ENCODE measurements at places on chromosomes 5 and 9. TPM values are rescaled to one million over a fixed set of nuclear protein-coding genes. Genes with fewer than 3 reads are reported as not detected.

Gene PCDHGA2
- total RNA-seq, result 4.5 TPM

- no peak for DNase-seq
Observed at GRCh38 chr9:111118256-111118948, 80.1 kb upstream of the LPAR1 start.

DNA sequence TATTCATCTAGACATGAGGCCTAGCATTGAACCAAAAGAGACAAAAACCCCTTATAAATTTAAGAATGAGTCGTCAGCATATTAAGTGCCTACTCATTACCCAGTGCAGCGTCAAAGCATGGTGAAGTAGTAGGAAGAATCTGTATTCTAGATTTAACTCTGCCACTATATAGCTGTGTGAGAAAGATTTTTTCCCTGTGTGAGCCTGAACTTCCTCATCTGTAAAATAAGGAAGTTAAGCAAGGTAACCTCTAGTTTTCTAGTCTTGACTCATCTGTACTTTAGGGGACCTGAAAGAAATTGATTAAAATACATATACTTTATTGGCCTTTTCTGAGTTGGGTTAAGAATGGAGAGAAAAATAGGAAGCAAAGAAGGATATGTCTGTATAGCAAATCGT is 82.1 kb upstream of the RUSC2 start:
- DNase-seq, result no peak

Gene SLIT3
- 2.0 TPM for total RNA-seq

- DNase-seq, result no peak
Observed at GRCh38 chr5:87653242-87653641, 240.5 kb upstream of the CCNH start.

DNA sequence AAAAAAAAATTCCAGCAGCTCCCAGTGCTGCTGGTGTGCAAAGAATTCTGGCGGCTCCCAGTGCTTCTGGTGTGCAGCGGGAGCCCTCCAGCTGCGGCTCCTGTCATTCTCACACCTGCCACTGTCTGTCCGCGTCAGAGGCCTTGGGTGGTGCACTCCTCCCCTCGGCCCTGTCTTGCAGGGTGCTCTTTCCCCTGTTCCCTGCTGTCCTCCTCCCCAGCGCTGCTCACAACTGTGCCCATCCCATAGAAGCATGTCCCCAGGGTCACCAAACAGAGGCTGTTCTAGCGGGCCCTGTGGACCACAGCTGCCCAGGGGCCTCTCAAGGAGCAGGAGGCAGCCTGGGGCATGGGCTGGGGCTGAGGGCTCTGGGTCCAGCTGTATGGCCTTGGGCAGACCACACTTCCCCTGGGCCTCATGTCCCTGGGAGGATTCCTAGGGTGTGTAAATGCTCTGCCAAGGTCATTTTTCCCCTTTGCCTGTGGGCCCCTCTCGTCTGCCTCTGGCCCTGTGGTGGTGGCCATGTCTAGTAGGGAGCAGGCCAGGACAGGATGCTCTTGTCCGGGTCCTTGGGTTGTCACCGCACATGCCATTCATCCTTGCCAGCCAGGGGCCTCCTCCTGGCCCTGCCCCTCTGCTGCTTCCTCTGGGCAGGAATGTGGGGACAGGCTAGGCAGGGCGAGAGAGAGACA is 68.2 kb downstream of the PHF2 start:
- no peak for DNase-seq

Gene IRGM
- total RNA-seq, result not detected

DNA sequence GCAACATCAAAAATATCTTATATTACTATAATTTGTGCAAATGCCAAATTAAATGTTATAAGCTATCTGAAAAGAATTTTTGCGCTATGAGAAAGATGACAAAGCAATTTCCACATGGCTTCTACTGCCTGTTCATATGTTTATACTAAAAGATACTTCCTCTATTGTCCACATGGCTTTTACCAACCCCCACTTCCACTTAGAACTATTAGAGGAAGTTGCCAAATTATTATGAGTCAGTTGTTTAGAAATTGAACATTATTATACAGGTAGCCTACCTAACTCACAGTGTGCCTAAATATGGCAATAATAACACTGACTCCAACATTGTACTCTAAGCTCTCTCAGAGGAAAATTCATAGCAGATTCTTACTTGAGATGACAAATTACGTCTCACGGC is 37.6 kb upstream of the SLC27A6 start:
- no peak for DNase-seq

Gene SOWAHA
- 4.5 TPM for total RNA-seq

Gene HK3
- total RNA-seq, result 0.41 TPM

Gene CMYA5
- total RNA-seq, result 0.82 TPM

DNA sequence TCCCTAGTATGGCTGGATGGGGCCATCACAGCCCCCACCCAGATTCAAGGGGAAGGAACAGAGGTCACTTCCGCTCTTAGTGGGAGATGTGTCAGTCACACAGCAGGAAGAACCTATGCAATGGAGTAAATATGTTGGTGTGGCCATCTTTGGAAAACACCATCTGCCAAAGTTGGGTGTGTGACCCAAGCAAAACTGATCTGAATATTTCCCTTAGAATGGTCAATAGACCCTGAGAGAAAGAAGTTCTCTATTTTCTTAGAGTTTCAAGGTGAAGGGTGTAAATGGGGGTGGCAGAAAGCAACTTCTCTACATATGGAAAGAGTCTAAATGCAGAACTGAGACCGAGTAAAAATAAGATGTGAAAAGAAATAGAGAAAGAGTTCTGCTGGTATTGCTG is 212.7 kb downstream of the ESM1 start:
- no peak for DNase-seq

Gene PCDHB9
- total RNA-seq, result 4.9 TPM

- DNase-seq, result no peak
Observed at GRCh38 chr5:143705381-143705780, 106.6 kb upstream of the HMHB1 start.

DNA sequence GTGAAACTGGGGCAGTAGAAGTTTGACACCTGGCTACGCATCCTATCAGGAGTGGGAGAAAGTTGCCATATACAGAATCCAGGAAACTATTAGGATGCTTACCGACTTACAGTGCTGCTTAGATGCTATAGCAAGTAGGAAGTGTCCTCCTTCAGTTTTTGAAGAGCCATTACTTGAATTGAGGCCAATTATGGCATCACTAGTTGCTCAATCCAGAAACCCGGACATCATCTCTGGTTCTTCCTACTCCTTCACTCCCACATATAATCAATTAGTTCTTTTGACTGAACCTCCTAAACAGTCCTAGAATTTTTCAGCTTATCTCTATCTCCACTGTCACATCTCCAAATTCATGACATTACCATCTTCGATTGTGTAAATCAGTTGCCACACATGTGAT is 41.8 kb upstream of the UGCG start:
- DNase-seq, result no peak

DNA sequence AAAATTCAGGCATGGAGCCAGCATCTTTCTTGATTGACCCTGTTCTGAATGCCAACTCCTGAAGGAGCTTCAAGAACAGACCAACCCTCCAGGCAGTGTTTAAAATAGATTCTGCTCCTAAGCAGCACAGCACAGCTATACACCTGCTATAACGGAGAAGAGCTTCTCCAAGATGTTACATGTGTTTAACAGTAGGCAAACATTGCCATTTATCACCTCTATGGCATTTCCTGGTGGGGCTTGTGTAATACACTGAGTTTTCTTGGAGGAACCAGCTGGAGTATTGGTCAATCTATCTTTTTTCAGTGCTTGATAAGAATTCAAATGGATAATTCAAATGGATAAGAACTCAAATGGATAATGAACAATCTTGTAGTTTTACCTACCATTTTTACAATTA is 615.1 kb downstream of the CDH12 start:
- no peak for DNase-seq

DNA sequence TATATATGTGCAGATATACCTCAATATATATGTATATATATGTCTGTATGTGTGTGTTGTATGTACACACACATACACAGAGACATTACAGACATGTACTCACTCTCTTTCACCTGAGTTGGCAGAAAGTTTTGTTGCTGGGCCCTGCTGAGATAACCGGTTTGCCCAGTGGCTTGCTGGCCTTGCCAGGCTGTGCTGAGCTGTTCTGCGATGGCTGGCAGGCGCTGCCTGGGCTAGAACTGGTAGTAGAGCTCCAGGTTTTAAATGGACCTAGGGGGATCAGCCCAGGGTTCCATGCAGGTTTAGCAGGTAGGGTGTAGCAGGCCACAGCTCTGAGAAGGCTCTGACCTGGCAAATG is 394.3 kb downstream of the GADD45G start:
- no peak for DNase-seq

GRCh38 chr9:113215132-113215531 is 5.9 kb downstream of the FKBP15 start:
- no peak for DNase-seq

Gene PCDHB3
- 11.0 TPM for total RNA-seq

DNA sequence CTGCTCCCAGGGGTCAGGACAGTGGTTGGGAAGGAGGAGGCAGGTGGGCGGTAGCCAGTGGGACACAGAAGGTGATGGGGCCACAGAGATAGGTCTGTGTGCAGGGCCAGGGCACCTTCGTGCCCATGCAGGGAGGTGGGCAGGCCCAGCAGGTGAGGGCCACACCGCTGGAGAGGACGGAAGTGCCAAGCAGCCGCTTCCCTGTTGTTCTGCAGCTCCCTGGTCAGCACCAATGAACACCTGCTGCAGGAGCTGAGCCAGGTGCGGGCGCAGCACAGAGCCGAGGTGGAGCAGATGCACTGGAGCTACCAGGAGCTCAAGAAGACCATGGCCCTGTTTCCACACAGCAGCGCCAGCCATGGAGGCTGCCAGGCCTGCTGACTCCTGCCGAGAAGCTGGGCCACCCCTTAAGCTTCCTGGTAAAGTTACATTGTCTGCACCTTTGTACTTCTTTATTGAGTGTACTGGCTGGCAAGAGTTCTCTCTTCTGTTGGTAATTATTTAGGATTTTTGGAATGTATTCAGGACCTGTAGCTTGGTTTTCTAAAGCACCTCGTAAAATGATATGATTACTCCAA is 40.3 kb downstream of the TPPP start:
- no peak for DNase-seq

DNA sequence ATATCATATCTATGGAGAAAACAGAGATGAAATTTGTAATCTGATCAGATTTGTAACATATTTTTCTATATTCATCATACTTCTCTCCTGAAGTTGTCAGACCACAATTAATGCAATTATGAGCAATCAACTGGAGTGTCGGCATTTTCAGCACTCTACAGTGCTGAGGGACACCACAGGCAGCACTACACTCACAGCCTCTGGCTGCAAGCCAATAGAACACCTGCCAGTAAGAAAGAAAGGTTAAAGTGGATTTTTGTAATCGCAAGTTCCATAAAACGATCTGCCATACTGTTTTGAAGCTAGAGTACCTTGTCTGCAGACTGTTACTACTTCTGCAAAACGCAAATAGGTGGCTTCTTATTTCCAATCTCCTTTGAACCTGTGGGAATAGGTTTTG is 147.6 kb downstream of the ADAMTS6 start:
- no peak for DNase-seq

Gene STPG3
- total RNA-seq, result not detected

DNA sequence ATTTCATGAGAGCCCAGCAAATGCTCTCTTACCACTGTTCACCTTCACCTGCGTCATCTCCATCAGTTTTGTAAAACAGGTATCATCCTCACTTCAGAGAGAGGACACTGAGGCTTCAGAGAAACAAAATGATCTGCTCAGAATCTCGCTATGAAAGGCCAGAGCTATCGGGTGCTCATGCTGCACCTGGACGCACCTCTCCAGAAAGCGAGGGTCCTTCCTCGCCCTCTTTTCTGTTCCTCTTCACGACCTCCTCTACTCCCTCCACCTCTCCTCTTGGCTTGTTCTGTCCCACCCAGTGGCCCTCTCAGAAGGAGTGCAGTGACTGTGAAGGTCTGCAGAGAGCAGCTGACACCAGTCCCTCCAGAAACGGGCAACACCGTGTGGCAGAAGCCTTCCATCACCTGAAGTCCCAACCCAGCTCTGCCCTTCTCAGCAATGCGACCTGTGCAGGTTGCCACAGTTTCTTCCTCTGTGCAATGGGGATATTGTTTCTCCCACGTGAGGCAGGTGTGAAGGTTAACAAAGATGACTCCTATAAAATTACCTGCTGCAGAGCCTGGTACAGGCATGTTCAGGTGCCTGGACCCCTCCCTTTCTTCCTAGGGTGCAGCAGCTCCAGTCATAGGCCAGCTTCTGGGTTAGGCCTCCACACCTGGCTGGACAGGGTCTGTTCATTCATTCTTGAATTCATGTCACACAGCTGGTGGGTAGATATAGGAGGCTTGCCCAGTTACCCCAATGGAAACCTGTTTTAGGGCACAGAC is 45.3 kb upstream of the ANGPTL2 start:
- no peak for DNase-seq

DNA sequence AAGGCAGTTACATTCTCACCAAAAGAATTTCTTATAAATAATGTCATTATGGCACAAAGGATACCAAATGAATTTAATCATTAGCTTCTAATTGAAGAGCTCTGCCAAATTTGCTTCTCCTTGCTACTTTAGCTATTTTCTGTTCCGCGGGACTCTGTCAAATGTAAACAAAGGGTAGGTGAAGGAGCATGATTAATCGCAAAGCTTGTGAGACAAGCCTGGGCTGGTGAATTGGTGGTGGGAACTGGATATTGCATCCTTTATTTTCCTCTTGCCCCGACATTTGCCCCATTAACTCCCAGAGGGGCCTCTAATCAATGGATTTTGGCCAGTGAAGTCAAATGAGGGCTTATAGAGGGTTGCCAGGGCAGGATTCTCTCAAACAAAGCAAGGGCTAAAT is 234.2 kb upstream of the RFX3 start:
- DNase-seq, result no peak

DNA sequence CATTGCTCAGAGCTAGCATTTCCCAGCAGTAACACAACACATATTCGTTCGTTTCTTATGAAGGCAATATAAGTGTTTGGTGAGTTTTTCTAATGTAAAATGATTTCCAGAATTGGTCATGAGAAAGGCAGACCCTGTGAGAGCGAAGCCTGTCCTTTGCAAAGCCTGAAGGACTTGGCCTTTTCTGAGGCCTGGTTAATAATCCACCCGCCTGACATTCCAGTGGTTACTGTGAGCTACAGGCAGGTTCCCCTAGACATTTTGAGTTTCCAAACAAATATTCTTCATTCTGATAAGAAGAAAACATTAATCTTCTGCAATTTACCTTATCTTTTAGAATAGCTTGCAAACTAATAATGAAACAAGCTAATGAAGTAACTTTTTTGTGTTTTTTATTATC is 38.0 kb downstream of the ADAMTS16 start:
- DNase-seq, result no peak

DNA sequence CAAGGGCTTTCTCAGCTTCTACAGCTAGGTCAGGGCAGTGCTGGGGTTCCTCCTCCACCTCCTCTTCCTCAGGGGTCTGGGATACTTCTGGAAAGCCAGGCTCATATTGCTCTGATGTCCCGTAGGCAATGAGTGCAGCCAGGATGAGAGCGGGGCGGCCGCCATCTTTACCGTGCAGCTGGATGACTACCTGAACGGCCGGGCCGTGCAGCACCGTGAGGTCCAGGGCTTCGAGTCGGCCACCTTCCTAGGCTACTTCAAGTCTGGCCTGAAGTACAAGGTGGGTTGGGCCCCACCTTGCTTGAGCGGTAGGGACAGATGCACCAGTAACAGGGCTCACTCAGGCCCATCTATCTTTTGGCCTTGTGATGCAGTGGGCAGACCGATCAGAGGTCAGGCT is 34.8 kb downstream of the GSN start:
- DNase-seq, result no peak

- DNase-seq, result no peak
Observed at GRCh38 chr5:8340739-8341344, 471.9 kb downstream of the MTRR start.

GRCh38 chr9:115261656-115262081 is 143.7 kb upstream of the TNC start:
- no peak for DNase-seq

- DNase-seq, result no peak
Observed at GRCh38 chr9:131348631-131349521, 45.0 kb upstream of the PRRC2B start.

All from frontal cortex (tissue), 4 donors.